T-cell (primary cell): ENCODE measurements at places on chromosomes 3 and 15.

DNA sequence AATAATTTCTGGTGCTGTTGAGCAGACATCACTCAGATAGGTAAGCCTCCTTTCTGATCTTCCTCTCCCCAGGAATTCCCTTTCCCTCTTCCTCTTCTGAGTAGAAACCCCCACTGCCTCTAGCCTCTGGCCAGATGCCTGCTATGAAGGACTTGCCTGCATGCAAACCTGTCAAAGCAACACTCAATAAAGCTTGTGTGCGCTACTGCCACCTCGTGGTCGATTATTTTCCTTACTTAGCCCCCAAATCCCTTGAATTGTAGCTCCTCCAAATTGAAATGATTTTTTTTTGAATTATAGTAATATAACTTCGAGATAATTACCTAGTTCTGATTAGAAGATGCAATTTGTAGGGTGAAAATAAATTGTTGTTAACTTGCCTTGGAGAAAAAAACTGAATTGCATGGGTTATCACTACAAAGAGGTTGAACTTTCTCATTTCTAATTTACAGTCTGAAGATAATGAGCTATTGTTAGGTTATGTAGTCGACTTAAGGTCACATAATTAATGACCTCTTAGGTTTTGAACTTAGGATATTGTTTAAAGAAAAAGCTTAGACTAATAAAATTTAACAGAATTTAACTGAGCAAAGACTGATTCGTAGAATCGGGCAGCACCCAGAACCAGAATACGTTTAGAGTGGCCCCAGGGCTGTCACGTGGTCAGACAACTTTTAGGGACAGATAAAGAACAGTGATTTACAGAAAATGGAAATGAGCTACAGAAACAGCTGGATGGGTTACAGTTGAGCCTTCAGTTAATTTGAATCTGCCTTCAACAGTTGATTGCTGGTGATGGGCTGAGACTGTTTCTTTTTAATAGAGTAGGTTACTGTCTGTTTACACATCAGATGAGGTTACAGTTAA, 269.3 kb downstream of the ARPP21 start:
- DNase-seq, result peak; percentile 28

GRCh38 chr3:186724911-186725310, 7.8 kb downstream of the KNG1 start:
- DNase-seq, result no peak

GRCh38 chr15:92391640-92392039, 2.0 kb upstream of the ST8SIA2 start:
- DNase-seq, result no peak

DNA sequence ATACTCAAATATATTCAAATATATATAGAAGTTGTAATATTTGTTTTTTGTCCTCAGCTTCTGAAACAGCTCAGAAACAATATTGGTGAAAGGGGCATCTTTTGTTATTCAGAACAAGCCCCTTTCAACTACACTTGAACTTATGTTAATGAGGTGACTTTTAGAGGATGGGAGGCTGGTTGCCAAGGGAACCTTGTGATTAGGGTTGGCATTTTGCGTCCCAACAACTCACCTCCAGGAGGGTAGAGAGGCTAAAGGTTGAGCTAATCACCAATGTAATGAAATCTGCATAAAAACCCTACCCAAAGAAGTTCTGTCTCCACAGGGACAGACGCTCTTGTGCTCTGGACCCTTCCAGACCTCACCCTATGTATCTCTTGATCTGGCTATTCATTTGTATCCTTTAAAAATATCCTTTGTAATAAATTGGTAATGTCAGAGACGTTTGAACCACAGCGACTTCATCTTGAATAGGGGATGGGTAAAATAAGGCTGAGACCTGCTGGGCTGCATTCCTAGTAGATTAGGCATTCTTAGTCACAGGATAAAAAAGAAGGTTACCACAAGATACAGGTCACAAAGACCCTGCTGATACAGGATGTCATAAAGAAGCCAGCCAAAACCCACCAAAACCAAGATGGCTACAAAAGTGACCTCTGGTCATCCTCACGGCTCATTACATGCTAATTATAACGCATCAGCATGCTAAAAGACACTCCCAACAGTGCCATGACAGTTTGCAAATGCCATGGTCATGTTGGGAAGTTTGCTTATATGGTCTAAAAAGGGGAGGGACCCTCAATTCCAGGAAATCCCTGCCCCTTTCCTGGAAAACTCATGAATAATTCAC, 111.1 kb downstream of the FMN1 start:
- no peak for DNase-seq

- no peak for DNase-seq
These were observed 34.8 kb upstream of the FAM174B start for GRCh38 chr15:92690395-92690794.

DNA sequence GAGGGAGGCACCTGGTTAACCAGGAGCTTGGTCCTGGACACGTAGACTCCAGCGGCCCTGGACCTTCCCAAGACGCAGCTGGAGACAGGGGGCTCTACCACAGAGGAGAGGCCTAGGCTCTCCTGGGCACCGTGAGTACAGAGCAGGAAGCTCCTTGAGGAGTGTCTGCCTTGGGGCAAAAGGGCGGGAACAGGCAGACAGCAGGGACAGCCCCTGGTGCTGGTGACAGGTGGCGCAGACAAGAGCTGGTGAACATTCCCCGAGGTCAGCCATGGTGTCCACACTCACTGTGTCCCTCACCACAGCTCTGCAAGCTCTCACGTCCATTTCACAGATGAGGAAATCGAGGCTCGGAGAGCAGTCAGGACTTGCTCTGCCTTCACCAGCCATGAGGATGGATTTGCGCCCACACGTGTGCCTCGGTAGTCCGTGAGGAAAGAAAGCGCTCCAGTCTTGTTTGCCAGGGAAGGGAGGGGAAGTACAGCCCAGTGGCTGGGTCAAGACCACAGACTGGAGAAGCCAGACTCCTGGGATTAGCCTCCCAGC, 2.6 kb upstream of the PLXNA1 start:
- DNase-seq, result no peak

DNA sequence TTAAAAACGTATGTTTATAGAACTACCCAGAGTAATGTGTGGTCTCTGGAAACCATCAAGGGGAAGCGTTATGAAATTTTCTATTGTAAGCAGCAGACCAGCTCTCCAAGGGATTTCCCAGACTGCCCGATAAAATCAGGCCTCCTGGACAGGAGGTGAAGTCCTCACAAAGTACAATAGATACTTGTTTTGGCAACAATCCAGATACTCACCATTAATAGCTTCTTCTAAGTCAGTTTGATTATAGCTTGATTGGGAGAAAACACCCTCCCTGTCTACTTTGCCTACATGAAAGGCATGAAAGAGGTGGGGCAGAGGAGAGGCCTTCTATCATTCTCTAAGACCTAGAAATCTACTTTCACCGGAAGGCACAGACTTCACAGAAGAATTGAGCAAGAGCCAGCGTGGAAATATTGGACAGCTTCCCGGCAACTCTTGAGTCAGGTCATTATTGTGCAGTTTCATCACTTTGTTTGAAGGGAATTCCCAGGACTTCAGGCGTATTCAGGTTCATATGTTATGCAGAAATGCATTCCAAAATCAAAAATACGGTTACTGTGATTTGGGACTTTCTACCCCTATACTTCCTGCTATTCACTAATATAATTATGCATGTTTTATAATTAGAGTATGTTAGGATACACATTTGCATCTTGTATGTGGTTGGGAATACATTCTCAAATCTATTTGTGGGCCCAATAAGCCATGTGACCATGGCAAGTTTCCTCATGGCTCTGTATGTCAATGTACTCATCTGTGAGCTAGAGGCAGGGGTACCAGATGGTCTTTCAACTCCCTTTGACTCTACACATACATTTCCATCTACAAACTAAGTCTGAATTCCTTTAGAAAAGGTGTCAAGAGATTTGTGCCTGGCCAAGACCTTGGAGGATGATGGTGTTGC, 103.5 kb downstream of the CD47 start:
- DNase-seq, result no peak

- no peak for DNase-seq
These were observed 618.7 kb downstream of the EDEM1 start for GRCh38 chr3:5806192-5806591.
